ENCODE measurements at places on chromosomes 3 and 15.

DNA sequence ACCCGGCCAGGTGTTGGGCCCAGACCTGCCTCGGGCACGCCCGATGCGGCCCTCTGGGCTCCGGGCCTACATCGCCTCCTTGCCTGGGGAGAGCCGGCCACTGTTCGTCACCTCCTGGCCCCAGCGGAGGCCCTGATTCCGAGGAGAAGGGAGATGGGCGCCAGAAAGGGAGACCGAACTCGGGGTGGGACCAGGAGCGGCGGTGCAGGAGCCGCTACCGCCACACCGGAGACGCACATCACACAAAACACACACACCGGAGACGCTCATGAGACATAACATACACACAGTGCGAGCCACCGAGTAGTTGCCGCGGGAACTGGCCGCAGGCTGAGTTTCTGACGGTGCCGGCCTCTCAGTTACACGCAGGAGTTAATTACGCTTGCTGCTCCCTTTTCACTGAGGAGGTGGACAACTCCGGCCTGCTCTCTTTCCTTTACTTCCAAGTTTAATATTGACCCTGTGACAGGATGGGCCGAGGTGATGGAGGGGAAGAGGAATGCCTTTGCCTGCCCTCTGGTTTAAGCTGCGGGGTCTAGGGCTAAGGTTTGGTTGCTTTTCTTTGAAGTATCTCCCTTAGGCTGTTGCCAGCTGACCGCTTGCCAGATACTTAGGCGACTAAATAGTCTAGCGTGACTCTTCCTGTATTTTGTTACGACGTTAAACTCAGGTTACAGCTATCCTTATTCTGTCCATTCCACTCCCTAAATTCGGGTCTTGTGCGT is 570 bp downstream of the PCNP start:
- peak; percentile 22 for DNase-seq

GRCh38 chr15:72927451-72927850 is 124.8 kb upstream of the NEO1 start:
- no peak for DNase-seq

DNA sequence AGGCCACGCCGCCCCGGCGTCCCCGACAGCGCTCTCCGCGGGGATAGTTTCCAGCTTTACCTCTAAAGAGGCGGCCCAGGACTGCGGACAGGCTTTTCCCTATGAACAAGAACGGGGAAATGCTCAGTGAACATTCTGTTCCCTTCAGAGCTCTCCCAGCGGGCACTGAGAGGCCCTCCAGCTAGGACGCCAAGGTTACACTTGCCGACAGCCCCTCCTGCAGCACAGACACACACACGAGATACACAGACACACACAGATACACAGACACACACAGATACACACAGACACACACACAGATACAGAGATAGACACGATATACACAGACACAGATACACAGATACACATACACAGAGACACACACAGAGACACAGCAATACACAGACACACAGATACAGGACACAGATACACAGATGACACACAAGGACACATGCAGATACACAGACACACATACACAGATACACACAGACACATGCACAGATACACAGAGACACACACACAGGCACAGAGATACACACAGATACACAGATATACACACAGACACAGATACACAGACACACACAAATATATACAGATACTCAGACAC is 533 bp upstream of the OCA2 start:
- DNase-seq = no peak

- no peak for DNase-seq
Observed at GRCh38 chr3:50374363-50375257, 15.3 kb upstream of the TMEM115 start.

- DNase-seq = no peak
Observed at GRCh38 chr3:133535971-133536881, 37.3 kb upstream of the CDV3 start.

- no peak for DNase-seq
Observed at GRCh38 chr3:55000546-55000945, 72.7 kb upstream of the LRTM1 start.

- DNase-seq = no peak
Observed at GRCh38 chr3:185807445-185808068, 17.3 kb downstream of the IGF2BP2 start.

GRCh38 chr3:168459226-168459784 is 363.6 kb upstream of the GOLIM4 start:
- no peak for DNase-seq

DNA sequence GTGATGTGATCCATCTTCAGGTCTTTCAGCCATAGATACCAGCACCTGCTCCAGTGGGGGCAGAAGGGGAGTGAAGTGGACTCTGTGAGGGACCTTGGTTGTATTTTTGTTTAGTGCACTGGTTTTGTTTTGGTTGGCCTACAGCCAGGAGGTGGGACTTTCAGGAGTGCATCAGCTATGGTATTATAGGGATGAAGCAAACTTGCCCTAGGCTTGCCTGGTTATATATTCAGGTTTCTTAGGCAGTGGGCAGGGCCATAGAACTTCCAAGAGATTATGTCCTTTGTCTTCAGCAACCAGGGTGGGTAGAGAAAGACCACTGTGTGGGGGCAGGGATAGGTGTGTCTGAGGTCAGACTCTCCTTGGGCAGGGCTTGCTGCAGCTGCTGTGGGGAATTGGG is 337.3 kb upstream of the SGO1 start:
- no peak for DNase-seq

- DNase-seq = peak; percentile 15
Observed at GRCh38 chr3:131361464-131362421, 19.8 kb upstream of the NUDT16 start.

DNA sequence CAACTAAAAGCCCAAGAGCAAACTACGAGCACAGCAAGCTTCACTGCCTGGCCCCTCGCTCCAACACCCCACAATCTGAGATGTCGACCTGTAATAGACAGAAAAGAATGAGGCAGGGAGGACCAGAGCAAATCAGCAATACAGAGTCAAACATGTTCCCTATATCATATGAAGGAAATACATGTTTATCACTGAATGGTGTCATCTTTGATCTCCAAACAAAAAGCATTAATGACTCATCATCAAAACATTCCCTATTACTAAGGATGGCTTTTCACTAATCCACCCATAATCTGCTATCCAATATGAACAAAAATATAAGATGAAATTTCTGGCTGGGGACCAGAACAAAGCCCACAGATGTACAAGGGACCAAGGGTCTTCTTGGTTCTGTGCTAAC is 34.7 kb downstream of the MYO5A start:
- DNase-seq = no peak

- no peak for DNase-seq
Observed at GRCh38 chr3:146037697-146038096, 123.3 kb downstream of the PLOD2 start.

DNA sequence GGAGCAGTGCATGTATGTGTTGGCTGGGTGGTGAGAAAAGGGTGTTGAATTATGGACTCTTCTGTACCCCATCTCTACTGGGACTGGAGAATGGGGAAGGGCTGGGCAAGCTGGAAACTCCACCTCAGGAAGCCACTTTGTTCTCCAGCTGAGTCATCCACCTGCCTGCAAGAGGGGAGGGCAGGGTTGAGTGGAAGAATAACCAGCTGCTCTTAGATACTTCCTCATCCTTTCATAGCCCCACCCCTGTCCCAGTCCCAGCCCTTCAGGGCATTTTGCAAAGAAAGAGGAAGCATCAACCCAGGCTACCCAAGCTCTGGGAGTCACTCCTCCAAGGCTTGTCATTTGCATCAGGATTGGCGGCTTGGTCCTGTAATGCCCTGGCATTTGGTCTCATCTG is 33.1 kb downstream of the RAB11A start:
- DNase-seq = no peak

DNA sequence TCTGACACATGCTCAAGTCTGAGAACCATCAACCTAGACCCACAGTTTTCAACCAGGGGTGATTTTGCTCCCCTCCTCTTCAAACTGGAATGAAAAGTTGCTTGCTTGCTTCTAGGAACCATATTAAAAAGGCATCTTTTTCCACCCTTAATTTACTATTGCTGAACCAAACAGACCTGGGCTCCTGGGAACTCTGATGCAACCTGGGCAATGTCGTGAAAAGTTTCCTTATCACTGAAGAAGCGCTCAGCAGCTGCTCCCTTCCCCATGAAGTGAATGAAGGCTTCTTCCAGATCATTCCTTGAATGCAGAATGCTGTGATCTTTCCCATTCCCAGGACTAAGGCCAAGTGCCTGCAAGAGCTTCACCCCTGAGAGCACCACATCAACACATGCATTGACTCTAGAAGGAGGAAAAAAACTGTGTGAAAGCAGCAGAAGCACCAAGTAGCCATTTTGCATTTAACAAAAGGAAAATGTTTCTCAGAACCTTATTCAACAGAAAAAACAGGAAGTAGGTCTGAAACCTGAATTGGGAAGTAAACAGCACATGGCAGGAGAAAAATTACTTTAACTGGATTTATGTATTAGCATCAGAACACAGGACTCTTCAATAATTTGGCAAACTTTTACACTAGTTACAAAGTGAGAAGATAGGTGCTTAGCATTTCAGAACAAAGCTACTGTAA is 8.7 kb downstream of the ADPGK start:
- no peak for DNase-seq

DNA sequence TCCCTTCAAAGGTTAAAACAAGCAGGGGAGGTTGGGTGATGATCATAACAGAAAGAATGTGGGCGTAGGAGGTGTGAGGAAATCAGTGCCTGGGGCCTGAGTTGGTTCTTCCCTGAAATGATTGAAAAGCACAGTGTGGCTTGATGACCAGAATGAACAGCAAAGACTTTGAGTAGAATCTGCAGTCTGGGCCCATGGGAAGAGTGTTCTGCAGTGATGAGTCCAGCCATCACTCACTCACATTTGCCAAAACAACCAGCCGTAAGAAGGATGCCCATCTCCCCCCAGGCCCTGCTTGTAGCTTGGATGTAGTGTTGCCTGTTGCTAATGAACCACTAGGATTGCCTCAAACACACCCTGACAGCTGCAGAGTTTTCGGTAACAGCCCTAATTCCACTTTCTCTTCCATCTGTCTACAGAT is 67.9 kb downstream of the VGLL3 start:
- DNase-seq = no peak

GRCh38 chr3:64518950-64519349 is 168.8 kb downstream of the ADAMTS9 start:
- no peak for DNase-seq

DNA sequence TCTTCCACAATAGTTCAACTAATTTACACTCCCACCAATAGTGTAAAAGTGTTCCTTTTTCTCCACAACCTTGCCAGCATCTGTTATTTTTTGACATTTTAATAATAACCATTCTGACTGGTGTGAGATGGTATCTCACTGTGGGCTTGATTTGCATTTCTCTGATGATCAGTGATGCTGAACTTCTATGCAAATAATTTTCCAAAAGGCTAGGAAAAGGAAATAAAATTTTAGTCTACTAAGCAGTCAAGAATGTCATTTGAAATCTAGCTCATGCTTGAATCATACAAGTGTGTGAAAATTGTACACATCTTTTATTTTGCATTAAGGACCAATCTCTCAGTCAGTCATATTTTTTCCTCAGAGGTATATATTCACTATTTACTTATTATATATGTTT is 101.7 kb upstream of the UBP1 start:
- DNase-seq = no peak

DNA sequence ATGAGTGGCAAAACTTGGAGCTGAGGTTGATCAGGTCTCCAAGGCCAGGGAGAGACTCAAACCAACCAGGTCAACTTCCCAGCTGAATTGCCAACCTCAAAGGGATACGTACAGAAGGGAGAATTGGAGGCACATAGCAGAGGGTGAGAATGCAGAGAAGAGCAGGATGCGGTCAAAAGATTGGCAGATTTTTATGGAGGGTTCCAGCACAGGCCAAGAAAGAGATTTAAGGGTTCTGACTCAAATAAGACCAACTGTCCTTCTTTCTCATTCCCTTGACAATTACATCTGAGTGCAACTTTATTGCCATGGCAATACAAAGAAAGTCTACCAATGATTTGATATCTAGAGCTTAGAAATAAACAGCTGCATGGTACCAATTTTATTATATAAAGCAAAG is 33.2 kb downstream of the SCG5 start:
- no peak for DNase-seq

- no peak for DNase-seq
Observed at GRCh38 chr3:175150812-175151401, 291.8 kb downstream of the NAALADL2 start.

DNA sequence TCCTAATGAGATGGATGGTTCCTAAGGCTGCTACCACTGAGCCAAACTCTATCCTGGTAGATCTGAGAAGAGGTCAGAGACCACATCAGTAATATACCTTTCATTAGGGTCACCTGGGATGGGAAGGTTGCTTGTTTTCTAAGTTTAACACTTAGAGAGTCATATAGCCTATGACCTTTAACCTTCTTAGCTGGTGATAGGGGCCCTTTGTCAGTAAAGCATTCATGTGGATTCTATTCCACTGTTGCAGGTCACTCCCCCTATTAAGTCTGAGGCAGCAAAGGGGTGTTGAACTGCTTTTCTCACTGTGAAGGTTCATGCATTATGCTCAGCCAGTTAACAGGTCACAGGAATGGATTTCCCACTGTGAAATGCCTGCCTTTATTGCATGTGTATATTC is 6.1 kb upstream of the ZNF609 start:
- DNase-seq = no peak

DNA sequence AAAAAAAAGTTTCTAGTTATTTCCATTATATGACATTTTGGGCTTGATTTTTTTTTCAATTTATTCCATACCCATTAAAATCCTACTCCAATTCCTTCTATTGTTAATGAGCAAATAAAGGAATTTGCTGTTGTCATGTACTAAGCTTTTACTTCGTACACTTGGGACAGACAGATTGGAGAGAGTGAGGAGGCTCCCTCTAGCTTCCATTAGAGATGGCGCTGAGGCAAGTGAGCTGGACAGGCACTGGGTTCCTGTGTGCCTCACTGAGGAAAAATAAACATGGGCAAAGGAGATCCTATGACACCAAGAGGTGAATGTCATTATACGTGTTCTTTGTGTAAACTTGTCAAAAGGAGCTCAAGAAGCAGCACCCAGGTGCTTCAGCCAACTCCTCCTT is 441.1 kb upstream of the MDFIC2 start:
- DNase-seq = no peak

- DNase-seq = no peak
Observed at GRCh38 chr3:71119171-71119570, 464.4 kb downstream of the FOXP1 start.

DNA sequence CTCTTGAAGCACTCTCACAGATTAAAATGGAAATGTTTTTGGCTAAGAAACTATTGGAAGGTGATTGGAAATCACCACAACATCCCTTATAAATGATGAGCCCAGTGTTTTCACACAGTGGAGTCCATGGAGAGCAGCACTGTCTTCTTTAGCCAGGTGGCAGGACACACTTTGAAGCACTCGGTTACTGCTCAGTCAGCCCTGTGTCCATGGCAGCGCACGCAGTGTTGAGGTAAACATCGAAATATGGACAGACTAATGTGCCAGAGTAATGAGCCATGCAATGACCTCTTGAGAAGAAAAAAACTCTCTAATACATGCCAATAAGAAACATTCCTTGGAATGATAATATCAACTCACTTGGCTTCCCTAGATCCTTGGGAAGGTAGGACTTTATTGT is 66.6 kb downstream of the TGFBR2 start:
- DNase-seq = no peak

All from substantia nigra (tissue), 51 donors.